Fibroblast of villous mesenchyme (primary cell): ENCODE measurements at places on chromosomes 2 and 18.
A peak's percentile ranks its signal among the peaks of the same experiment; 100 is the strongest.

DNA sequence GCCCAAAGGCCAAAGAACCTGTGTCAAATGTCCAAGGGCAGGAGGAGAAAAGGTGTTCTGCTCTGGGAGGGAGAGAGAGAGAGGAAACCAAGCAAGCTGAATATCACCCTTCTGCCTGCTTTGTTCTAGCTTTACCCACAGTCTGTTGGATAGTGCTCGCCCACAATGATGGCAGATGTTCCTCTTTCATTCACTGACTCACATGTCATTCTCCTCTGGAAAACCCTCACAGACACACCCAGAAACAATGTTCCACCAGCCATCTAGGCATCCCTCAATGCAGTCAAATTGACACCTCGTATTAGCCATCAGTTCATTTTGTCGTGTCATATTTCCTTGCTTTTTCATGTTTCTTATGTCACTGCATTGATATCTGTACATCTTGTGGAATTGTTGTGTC, 150.3 kb downstream of the UBR3 start:
- DNase-seq, result no peak

GRCh38 chr2:160538559-160539355, 45.1 kb upstream of the RBMS1 start:
- DNase-seq, result no peak

- peak; percentile 90 for DNase-seq
These were observed 11.2 kb upstream of the SCYGR5 start for GRCh38 chr2:227655454-227655853.

- peak; percentile 99 for DNase-seq
These were observed 154.8 kb downstream of the TGIF1 start for GRCh38 chr18:3604498-3605408.

DNA sequence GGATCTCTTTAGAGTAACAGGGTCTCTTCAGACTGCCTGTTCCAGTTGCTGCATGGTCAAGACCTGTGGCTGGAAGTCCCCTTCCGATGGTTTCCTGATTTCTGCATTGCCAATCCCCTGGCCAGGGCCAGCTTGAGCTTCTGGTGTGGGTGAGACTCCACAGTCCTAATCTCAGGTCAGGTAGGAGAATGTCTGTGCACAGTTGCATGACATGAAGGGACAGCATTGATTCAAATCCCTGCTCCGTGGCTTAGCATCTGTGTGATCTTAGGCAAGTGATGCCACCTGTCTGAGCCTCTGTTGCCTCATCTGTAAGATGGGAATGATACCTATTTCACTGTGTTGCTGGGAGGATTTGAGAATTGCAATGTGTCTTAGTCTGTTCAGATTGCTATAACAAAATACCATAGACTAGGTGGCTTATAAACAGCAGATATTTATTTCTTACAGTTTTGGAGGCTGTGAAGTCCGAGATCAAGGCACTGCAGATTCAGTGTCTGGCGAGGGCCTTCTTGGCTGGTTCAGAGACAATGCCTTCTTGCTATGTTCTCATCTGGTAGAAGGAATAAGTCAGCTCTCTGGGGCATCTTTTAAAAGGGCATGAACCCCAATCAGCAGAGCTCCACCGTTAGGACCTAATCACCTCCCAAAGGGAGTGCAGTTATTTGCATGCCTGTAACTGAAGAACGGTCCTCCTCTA, 66.2 kb downstream of the ATOH8 start:
- DNase-seq, result no peak

DNA sequence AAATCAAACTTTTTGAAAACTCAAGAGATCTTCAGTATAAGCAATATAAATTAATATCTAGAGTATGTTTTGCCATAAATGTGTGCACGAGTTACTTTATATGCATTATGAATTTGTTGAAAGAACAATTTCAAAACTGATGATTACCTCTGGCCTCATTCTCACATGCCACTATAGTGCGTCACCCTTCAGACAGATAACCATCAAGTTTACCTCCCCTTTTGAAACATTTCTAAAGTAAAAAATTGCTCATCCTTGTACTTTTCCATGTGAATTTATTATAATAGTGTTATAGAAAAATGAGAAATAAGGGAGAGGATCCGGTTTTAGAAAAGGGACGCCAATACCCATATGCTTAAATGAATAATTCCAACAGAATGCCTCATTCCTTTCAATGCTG, 38.3 kb downstream of the ZEB2 start:
- peak; percentile 47 for DNase-seq

DNA sequence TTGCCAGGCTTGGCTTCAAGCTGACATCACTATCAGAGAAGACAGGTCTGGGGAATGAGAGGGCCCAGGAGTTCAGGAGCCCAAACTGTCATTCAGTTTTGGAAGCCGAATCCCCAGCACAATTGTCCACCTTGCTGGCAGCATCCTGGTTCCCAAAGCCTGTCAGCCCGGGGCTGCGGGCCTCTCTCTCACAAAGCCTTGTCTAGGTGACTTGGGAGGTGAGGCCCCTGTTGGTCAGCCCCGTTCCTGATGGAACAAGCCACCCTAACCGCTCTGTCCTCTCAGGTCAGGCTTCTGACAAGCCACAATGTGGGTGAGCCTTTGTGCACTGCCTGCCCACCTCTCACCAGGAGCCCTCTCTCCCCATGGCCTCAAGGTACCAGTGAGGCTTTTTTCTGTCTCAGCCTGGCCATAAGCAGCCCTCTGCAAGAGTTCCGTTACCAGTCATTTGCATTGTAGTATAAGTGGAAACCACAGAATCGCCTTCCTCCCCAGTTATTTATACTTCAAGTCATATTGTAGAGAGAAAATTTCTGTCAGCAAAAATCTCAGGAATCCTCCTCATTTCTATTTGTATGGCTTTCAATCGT, 100.6 kb downstream of the MSH2 start:
- no peak for DNase-seq

- no peak for DNase-seq
These were observed 150.8 kb downstream of the THSD7B start for GRCh38 chr2:136916131-136916530.

DNA sequence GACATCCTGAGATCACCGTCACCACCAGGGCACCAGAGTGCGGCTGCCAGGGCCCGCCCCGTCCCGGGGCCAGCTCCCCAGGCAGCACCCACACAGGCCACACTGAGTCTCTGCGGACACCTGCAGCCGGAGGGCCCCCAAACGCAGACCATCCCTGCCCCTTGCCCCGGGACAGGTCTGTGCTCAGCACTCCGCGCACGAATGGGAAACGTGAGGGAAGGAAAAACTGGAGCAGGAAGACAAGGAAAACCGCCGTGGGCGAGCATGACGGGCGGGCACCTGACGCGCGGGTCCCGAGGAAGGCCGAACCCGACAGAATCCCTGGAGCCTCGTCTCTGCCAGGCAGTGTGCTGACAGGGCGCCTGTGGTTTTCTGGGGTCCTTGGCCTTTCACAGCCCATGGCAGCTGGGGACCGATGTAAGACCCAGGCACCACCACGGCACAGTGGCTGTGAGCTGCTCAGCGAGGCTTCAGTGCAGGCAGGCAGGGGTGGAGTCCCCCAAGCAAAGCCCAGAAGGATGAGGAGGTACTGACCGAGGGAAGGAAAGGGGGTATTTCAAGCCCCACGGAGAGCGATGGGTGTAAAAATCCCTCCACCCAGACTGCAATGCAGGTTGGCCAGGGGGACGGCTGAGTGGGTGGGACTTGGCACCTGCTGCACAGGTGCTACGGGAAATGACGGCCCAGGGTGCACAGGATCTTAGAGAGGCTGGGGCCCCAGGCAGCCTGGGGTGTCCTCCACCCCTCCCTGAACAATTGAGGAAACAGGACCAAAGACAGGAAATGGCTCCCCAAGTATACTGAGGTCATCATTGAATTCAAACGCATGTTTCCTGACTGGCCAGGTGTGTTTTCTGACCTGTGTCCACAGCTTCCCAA, 59.0 kb downstream of the PXDN start:
- no peak for DNase-seq

DNA sequence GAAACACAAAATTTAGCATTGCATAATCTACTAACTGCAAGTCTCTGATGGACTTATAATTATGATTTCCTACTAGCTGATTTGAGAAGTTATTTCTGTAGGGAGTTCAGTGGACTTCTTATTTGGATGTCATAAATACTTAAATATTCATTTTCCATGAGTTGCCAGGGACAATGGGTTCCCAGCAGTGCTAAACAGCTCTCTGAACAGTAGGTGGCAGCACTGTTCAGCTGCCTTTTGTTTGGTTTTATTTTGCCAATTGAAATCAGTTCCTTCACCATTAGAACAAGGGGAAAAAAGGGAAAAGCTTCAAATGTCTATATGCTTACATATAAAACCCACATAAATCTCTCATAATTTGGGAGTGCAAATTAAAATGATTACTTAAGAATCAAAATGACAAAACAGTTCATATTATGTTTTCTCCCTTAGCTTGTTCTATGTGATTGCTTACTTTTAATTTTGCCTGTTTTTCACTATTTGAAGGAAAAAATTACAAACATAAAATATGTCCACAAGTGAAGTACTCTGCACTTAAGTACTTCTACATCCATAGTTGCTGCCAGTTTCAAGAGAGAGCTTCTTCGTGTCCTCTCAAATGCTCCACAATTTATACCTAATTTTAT, 898.9 kb downstream of the CPS1 start:
- peak; percentile 23 for DNase-seq

DNA sequence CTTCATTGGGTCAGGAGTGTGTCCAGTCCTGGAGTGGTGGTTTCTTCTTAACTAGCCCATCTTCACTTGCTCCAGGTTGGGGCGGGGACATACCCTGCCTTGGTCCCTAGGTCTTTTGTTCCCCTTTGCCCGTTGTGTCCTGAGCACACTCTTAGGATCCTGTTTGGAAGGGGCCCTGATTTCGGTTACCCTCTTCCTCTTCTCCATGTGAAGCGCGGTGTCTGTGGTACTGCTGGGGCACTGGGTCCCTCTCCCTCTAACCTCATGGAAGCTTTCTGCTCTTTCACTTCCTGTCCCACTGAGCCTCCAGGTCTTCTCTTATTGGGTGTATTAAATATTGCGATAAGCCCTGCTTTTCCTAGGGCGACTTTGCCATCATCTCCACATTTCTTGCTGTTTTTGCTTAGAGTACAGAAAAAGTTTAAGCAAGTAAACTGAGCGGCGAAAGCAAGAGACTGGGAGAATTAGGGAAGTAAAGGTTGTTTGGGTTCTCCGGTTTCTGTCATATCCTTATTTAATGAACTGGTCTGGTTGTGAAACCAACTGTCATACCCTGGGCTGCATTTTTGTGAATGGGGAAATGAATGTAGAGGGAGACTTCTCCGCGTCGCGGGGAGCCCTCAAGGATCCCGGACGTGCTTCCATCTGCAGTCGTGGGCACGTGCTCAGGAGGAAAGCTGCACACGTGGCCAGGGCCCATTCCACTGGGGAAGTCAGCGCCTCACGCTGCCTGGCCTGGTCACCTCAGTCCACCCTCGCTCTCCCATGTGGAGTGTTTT, 73.8 kb upstream of the B3GNT7 start:
- no peak for DNase-seq

GRCh38 chr2:28539118-28539541, 43.3 kb downstream of the PLB1 start:
- DNase-seq, result no peak

DNA sequence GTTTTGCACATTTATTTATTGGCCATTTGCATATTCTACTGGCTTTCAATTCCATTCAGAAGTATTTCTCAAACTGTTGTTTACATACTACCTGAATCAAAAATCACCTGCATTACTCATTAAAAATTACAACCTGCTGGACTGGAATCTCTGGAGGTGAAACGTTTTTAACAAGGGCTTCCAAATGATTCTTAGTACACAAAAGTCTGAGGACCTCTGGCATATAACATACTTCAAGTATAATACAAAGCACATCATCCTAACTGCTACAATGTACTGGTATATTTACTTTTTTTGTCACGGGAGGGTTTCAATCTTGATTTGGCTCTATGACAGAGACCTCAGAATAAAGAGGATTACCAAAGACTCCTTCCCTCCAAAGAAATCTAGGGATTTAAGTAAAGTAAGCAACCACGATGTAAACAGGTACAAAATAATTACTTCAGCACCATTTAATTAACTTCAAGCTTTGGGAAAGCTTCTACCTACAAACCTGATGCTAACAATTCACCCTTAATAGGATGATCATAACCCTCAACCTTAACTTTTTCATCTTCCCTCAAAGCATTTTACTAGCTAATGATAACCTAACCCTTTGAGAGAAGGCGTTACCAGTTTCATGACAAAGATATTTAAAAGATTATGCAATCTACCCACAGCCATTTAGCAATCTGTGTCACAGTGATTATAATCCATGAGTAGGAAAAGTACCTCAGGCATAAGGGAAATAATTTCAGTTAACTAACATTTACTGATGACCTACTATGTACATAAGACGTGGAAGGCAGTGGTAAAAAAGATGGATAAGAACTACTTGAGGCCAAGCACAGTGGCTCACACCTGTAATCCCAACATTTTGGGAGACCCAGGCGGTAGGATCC, 24.7 kb downstream of the ATAD2B start:
- DNase-seq, result peak; percentile 86

GRCh38 chr18:12750076-12750714, 47.4 kb downstream of the PSMG2 start:
- DNase-seq, result no peak

DNA sequence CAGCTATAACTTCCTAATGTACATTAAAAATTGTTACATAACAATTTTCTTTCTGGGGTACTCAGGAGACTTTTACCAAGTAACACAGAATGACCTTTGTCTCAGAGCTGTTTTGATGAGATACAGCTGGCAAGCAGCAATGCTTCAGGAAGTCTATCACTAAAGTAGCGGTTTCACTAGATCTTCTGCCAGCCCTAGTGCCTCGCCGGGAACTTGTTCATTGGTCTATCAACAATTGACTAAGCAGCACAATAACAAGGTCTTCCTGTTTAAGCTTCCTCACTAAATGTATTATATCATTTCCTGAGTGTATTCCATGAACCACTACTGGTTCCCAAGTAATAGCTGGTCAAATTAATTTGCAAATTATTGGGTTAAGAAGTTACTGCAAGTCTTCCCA, 69.2 kb downstream of the TRIP12 start:
- peak; percentile 60 for DNase-seq

DNA sequence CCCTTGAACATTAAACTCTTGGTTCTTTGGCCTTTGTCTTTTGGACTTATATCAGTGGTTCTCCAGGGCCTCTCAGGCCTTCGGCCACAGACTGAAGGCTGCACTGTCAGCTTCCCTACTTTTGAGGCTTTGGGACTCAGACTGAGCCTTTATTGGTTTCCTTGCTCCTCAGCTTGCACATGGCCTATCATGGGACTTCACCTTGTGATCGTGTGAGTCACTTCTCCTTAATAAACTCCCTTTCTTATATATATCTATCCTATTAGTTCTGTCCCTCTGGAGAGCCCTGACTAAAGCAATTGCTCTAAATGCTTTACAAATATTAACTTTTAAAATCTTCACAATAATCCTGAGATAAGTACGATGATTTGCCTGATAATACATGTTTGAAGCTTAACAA, 353.6 kb upstream of the TRIB2 start:
- DNase-seq, result no peak

GRCh38 chr2:20584399-20585358, 66.2 kb downstream of the HS1BP3 start:
- DNase-seq, result peak; percentile 95

DNA sequence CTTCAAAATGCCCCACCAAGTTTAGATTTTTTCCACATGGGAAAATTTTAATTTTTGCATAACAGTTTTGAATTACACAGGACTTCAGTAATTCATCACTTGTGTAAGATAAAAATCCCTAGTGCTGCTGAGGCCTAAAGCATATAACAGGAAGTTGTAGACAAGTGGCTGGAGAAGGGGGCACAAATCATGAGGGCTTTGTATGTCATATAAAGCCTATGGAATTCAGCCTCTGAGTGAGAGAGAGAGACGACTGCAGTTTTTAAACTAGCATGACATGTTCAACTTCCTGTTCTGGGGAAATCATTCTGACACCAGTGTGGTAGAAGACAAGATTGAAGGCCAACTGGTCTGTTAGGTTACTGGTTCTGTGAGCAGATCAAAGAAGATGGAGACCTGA, 187.3 kb upstream of the CHST9 start:
- no peak for DNase-seq

- no peak for DNase-seq
These were observed 58.6 kb upstream of the MCFD2 start for GRCh38 chr2:46974174-46974573.
